Natural killer cell treated with Interleukin-12 subunit alpha and Interleukin-12 subunit beta and Interleukin-15 and Interleukin-18, amount 100 ng/mL, for 72 hours (primary cell): ENCODE measurements at places on chromosomes 2 and 18. TPM values are rescaled to one million over a fixed set of nuclear protein-coding genes. Genes with fewer than 3 reads are reported as not detected.

GRCh38 chr2:158993721-158994587 lies 25.5 kb downstream of the TANC1 start:
- no peak overlapping the region for H3K4me3 ChIP-seq
- H3K27me3 ChIP-seq = peaks cover 13% of the 10 kb centered on the region
- H3K36me3 ChIP-seq = no peaks in the 10 kb centered on the region
- no peaks in the 10 kb centered on the region for H3K4me1 ChIP-seq

DNA sequence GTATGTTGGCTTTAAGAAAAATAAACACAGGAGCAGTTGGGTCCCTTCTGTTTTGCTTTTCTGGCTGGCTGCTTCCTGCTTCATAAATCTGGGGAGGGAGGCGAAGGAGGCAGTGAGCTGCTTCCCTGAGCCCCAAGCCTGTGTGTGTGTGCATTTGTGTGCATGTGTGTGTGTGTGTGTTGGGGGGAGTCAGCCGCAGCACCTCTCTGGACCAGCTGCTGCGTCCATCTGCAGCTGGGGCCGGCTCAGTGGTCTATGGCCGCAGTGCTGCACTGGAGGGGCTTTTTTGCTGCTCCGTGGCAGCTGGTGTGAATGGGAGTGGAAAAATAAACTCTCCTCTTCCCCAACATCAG lies 192.3 kb downstream of the RNF144A start:
- H3K36me3 ChIP-seq = peaks cover 2% of the 10 kb centered on the region
- peaks cover 3% of the 10 kb centered on the region for H3K4me1 ChIP-seq
- no peaks in the 10 kb centered on the region for H3K27me3 ChIP-seq
- no peak overlapping the region for H3K4me3 ChIP-seq

DNA sequence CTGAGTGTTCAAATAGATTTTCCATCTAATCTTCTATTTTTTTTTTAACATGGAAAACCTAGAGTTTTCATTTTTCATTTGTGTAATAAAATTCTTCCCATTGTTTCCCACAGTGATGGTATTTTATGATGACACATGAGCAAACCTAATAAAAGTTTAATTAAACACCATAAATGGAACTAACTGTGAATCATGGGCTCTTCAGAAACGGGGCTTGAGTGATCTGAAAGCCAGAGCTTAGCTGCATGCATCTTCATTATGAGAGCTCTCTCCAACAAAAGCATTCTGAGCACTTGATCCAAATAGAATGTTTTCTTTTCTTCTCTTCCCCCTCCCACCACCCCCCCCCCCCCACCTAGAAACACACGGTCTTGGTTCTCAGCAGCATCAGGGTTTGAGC lies 82.1 kb upstream of the REV1 start:
- peaks cover 9% of the 10 kb centered on the region for H3K27me3 ChIP-seq
- no peak for DNase-seq
- no peaks in the 10 kb centered on the region for H3K4me1 ChIP-seq
- no peak overlapping the region for H3K4me3 ChIP-seq

DNA sequence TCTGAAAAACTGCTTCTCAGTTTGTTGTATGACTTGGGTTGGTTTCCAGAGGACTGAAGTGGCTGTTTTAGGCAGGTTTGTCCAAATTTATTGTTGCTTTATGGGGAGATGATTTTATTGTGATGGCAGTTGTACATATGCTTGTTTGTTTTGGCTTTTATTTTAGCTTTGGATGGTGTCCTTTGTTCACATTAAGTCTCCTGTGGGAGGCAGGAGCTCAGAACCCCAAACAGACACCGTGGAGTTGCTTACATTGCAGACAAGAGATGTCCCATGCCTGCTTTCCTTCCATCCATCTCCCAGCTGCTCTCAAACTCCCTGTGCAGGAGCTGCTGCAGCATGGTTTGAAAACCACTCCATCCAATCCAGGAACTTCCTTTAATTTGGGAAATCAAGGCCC lies 414.7 kb downstream of the LPIN1 start:
- no peaks in the 10 kb centered on the region for H3K36me3 ChIP-seq
- no peak overlapping the region for H3K27ac ChIP-seq
- no peak overlapping the region for H3K4me3 ChIP-seq
- H3K4me1 ChIP-seq = peaks cover 11% of the 10 kb centered on the region
- peaks cover 37% of the 10 kb centered on the region for H3K27me3 ChIP-seq

DNA sequence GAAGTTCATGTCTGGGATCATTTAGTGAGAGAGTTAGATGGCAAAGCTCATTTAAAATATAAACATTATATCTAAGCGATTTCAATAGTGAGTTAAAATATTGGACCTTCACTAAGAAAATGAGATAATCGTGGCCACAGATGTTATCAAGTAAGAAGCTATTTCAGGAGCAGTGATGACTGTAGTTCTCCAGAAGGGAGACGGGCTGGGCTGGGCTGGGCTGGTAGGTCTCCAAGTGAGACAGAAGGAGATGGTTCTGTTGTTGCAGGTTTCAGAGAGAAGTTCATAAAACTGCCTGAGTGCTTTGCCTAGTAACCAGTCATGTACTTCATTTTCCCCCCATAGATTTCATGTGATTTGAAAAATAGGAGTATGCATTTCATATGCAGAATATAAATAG lies 130.1 kb upstream of the DAPL1 start:
- no peaks in the 10 kb centered on the region for H3K27me3 ChIP-seq
- no peak overlapping the region for H3K4me3 ChIP-seq
- no peak for DNase-seq
- H3K27ac ChIP-seq = no peak overlapping the region
- H3K4me1 ChIP-seq = no peaks in the 10 kb centered on the region

GRCh38 chr2:114218383-114218782 lies 224.1 kb upstream of the DPP10 start:
- no peak for DNase-seq
- no peak overlapping the region for H3K4me3 ChIP-seq
- no peaks in the 10 kb centered on the region for H3K36me3 ChIP-seq
- H3K27ac ChIP-seq = no peak overlapping the region
- H3K4me1 ChIP-seq = no peaks in the 10 kb centered on the region

DNA sequence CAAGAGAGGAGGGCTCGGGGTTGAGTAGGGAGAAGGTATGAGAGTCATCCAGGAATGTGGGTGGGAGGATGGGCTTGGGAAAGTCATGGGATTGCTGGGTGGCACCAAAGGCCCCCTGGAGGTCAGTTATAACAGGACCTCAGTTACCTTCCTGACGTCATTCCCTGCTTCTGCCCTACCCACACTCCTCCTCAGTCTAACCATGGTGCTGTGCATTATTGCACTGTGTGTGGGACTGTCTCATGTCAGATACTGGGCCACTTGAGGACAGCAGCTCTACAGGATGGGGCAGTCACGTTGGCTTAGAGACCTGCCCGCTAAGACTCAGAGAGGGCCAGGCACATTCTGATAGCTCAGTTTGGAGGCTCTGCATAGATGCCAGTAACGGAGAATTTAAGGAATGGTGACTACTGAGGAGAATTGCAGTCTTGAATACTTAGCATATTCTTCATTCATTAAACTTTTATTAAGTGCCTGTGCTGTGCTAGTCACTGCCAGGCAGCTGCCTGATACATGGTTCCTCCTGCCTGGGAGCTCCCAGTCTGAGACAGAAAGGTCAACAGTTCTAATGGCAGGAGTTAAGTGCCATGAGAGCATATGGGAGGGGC lies 90.5 kb downstream of the LAMA3 start:
- no peak for DNase-seq
- no peak overlapping the region for H3K27ac ChIP-seq
- H3K27me3 ChIP-seq = peaks cover 14% of the 10 kb centered on the region
- H3K36me3 ChIP-seq = no peaks in the 10 kb centered on the region

- DNase-seq = no peak
- H3K27ac ChIP-seq = no peak overlapping the region
- H3K4me1 ChIP-seq = no peaks in the 10 kb centered on the region
- no peaks in the 10 kb centered on the region for H3K27me3 ChIP-seq
Measured at GRCh38 chr2:207734264-207734635, 22.8 kb downstream of the CCNYL1 start.

DNA sequence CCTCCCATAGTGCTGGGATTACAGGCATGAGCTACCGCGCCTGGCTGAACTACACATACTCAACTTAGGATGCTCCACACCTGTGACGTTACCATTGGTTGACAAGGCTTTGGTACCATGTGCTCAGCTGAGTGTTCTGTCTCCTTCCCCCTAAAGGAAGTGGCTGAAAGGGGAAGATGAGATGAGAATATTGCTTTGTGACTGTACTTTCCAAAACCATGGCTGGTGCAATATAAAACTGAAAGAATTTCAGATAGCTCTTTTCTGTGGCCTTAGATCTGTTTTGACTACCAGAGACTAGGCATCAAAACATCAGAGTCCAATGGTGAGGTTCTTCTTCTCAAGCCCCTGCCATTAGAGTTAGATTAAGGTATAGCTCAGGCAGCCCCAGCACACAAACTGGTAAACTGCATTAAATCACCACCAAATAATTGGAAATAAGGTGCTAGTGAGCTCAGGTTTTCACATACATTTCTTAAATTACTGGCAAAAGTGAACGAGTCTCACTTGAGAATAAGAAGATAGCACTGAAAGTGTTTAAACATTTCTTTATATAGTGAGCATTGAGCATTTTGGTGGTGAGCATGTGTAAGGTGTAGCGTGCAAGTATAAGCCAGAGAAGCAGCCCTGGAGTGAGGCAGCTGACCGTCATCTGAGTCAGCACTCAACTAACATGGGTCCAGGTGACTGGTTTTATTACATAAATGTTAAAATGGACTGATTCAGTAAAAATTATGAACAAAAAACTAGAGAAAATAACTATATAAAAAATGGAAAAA lies 113.5 kb upstream of the FZD5 start:
- H3K27me3 ChIP-seq = no peaks in the 10 kb centered on the region
- H3K36me3 ChIP-seq = no peaks in the 10 kb centered on the region
- H3K4me1 ChIP-seq = no peaks in the 10 kb centered on the region
- DNase-seq = no peak

The REG3G gene
- not detected for total RNA-seq

The VWA3B gene
- total RNA-seq = not detected

The L3MBTL4 gene
- total RNA-seq = 10.2 TPM
